ENCODE measurements at places on chromosomes 13 and 19. TPM values are rescaled to one million over a fixed set of nuclear protein-coding genes. Genes with fewer than 3 reads are reported as not detected.
A peak's percentile ranks its signal among the peaks of the same experiment; 100 is the strongest.

- no peak for DNase-seq
- H3K4me3 ChIP-seq: no peak overlapping the region
Observed at GRCh38 chr13:106591299-106591698, 23.4 kb upstream of the ARGLU1 start.

Gene DNAAF3
- total RNA-seq: 5.4 TPM

DNA sequence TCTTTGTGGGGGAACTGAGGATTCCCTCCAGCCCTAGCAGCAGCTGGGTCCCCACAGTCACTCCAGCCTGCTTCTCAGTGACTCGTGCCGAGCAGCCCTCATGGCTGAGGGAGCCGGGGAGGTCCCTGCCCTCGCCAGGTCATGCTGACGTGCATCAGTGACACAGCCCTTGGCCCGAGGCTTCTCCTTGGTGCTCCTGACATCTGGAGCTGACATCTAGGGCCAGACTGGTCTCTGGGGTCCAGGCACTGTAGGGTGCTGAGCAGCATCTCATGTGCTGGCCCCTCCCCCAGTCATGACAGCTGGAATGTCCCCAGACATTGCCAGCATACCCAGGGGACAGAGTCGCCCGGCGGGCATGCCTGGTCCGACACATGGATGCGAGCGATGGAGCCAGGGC, 14.4 kb downstream of the COMP start:
- peaks cover 4% of the 10 kb centered on the region for H3K36me3 ChIP-seq
- no peak for DNase-seq
- H3K27me3 ChIP-seq: no peaks in the 10 kb centered on the region
- H3K27ac ChIP-seq: no peak overlapping the region

DNA sequence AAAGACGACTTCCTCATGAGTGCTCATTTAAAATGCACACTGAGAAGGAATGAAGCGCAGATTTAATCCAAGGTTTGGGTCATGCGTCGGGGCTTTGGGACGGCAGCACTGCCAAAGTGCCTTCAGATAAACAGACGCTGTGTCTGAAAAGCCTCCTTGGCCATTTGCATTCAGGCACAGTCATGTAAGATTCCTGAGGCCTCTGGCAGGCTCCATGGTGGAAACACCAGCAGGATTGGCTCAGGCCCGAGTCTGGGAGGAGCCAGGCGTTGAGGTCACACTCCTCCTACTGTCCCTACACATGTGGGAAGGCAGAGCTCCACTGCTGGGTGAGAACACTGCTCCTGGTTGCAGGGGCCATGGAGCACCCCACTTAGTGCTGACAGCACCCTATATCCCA, 113.3 kb upstream of the KL start:
- DNase-seq: peak; percentile 77
- H3K36me3 ChIP-seq: no peaks in the 10 kb centered on the region
- peaks cover 22% of the 10 kb centered on the region for H3K4me1 ChIP-seq
- H3K27me3 ChIP-seq: no peaks in the 10 kb centered on the region
- H3K4me3 ChIP-seq: peak overlapping the region; percentile 17

Gene ZNF556
- total RNA-seq: not detected

DNA sequence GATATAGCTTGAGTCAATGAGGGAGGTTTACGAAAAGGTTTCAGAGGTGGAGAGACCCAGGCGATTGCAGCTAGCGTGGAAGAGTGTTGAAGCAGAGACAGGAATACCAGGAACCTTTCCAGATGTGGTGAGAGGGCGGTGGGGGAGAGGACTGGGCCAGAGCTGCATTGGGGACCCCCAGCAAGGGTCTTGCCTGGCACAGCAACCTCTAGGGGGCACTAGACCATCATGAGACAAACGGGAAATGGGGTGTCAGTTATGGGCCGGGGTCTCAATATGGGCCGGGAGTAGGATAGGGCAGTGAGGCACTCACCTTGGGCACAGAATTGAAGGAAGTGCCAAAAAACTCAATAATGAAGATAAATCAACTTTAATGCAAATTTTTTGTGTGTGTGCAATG, 2.1 kb upstream of the LRP3 start:
- peak; percentile 25 for DNase-seq
- no peaks in the 10 kb centered on the region for H3K36me3 ChIP-seq
- peaks cover 11% of the 10 kb centered on the region for H3K4me1 ChIP-seq
- no peak overlapping the region for H3K27ac ChIP-seq
- H3K4me3 ChIP-seq: no peak overlapping the region
- H3K27me3 ChIP-seq: no peaks in the 10 kb centered on the region

- peaks cover 10% of the 10 kb centered on the region for H3K4me1 ChIP-seq
- peaks cover 26% of the 10 kb centered on the region for H3K36me3 ChIP-seq
- DNase-seq: peak; percentile 87
- H3K4me3 ChIP-seq: peak overlapping the region; percentile 48
- no peaks in the 10 kb centered on the region for H3K27me3 ChIP-seq
Observed at GRCh38 chr19:36331353-36332228, 47.4 kb downstream of the ZFP14 start.
